ENCODE measurements at places on chromosomes 7 and 10.

DNA sequence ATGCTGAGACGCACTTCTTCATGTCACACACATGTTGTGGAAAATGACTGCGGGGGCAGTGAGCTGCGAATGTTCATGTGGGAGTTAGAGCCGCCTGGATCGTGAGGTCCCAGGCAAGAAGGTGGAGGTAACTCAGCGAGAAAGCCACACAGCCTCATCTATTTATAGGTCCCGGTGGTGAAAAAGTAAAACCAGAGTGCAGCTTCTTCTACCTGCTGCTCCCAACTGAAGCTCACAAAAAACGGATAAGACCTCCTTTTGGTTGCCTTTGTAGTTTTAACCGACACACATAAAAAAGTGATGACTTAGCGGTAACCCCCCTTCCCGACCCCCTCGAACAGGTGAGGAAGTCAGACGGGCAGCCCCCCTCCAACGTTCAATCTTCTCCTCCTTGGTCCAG lies 276.9 kb downstream of the GATA3 start:
- no peak for DNase-seq

DNA sequence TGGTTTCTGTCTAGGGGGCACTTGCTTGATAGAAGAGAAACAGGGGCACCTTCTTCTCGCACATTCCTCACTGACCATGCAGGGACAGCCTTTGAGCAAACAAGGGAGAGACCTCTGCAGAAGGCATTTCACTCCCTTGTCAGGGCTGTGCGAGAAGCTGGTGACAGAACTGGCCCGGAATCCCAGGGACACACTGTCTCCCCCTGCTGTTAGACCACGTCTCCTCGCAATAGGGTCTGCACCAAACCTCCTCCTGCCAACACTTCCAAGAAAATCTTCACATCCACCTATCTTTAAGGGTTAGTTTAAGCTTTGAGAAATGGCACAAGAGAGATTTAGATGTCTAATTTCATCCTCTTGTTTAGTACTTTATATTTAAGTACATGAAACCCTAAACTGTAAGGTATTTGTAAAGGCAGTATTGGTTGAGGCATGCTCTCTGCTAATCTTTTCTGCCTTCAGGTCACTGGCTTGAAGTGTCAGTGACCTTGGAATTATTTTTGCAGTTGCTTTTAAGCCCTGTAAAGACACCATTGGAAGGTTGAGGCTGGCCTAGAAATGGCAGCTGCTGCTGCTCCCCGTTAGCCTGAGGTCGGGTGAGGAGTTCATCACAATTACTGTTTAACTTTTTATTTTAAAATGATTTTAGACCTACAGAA lies 37.0 kb downstream of the RBM20 start:
- peak; percentile 57 for DNase-seq

- no peak for DNase-seq
Measured at GRCh38 chr10:70191161-70191971, 21.1 kb upstream of the SAR1A start.

DNA sequence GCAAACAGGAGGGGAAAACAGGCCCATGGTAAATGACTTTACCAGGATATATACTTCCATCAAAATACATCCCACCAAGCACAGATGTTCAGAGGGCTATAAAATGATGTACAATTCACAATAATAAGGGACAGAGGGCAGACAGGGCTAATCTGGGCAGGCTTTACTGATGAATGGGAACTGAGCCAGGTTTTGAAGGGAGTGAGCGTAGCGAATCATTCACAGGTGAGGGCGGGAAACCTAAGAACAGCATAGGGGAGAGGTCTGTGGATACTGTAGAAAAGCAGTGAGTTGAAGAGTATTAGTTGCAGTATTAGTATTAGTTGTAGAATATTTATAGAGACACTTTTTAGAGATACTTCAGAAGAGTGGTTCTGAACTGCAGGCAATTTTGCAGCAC lies 180.8 kb downstream of the JAZF1 start:
- DNase-seq = no peak

DNA sequence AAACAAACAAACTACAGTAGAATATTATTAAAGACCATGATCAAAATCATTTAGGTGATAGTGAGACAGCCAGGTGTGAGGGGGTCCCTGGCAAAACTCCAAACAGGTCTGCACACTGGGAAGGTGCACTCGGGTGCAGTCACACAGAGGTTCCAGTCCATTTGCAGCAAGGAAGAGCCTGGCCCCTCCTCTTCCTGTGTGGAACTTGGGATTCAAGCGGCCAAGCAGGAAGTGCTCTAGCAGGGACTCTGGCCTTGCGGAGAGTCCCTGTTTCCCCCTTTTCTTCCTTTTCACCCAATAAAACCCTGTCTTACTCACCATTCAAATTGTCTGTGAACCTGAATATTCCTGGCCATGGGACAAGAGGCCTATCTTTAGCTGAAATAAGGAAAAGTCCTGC lies 181.8 kb downstream of the LRRTM3 start:
- DNase-seq = no peak

DNA sequence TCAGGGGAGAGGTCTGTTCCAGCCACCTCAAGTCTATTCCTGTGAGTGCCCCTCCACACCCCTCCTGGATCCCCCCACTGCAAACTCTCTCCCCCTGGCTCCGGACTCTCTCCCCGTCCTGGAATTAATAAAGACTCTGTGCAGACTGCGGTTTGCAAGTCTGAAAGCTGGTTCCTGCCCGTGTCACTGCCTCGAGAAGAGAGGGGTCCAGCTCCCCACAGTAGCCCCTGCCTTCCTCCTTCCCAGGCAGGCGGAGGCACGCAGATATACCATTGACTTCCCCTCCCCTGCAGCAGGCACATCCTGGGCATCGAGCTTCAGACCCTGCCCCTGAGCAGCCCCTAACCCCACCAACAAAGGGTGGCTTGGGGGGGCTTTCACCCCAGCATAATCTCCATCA lies 2.2 kb upstream of the ELN start:
- no peak for DNase-seq

DNA sequence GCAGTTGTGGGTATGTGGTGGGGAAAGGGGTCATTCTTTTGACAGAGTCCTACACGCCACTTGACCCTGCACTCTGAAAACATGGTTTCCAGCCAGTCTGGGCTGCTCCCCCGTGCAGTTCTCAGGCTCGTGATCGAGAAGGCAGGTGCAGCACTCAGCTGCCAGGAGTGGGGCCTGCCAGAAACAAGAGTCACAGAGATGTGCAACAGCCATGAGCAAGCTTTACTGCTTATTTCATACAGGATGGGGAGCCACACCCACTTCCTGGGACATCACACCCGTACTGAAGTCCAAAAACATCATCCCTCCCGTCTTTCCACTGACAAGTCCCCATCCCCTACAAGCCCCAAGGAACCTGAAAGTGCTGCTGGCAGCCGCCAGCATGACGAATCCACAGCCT lies 9.3 kb downstream of the ATG9B start:
- no peak for DNase-seq

DNA sequence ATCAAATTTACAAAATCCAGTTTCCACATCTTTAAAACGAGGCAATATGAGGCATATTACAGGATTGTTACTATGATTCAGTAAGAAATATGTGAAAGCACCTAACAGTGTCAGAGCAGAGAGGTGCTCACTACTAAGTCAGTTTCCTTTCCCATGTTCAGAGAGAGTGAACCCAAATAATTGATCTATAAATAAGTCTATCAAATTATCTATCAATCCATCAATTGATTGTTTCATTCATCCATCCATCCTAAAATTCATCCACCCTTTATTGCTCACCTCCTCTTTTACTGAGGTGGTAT lies 340.8 kb downstream of the SUGCT start:
- no peak for DNase-seq

GRCh38 chr7:133633055-133633454 lies 380.2 kb downstream of the EXOC4 start:
- DNase-seq = no peak

DNA sequence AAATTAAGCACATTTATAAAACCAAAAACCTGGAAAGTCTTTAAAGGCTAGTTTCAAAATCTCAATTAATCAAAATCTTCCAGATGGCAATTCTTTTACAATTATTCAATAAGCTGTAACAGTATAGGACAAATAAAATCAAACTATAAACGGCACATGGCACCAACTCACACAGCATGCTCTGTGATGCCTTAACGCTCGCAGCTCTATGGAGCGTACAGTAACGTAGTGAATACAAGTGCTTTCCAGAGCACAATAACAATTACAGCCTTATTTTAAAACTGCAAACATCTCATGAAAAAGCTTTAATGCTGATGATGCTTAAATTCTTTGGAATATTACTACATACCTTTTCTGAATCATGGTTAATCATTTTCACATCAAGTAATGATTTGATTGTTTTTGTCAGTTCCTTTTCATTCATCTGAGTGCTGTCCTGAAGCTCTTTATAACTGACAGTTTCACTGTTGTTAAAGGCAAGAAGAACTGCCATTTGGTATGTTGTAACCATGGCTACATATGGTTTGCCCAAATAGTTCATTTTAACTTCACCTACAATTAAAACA lies 74.2 kb downstream of the CUL2 start:
- DNase-seq = no peak

DNA sequence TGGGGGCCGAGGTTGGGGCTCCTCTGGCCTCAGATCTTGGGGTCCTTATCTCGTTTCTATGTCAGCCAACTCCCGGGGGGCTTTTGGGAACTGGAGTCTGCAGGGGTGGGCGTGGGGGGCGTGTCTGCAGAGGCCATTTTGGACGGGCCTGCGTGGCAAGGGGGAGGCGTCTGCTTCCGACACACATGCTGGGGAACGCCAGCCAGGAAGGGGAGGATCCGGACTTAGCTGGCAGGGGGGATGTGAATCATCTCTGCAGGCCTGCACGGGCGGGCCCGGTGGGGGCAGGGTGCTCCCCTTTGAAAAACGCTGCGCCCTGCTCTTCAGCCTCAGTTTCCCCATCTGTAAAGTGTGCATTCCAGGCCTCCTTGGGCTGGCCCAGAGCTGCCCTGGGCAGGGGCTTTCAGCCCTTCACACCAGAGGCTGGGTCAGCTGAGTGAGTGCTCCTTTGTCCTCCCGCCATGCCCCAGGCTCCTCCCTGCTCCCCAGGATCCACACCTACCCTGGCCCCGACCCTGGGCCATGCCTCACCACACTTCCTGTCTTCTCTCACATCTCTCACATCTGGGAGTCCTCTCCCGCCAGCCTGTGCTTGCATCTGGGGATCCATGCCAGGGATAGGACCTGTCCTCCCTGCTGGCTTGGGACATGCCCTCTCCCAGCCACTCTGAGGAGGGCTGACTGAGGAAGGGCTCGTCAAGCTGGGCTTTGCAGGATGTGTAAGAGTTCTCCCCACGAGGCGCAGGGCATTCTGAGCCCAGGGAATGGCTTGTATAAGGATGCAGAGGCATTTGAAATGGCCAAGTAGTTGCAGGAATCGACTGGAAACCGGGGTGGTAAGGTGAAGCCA lies 172.6 kb upstream of the TNRC18 start:
- DNase-seq = no peak

DNA sequence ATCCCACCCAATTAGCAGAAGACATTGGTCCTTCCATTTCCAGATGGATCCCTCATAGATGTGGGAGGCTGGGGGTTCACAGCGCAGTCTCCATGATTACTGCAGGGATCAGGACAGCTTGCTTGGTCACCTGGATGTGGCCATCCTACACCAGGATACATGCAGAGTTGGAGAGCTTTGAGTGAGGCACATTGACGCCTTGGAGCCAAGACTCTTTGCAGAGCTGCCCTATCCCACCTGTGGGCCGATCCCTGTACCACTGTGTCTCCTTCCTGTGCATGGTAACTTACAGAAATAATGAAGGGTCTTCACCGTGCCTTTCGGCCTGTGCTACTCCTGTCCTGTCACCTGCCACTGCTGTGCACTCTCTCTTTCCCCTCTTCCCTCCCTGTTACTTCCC lies 444.8 kb downstream of the GLRX3 start:
- DNase-seq = no peak

- DNase-seq = no peak
Measured at GRCh38 chr7:125085084-125085483, 155.5 kb upstream of the POT1 start.

GRCh38 chr7:66542528-66543269 lies 86.0 kb upstream of the KCTD7 start:
- DNase-seq = no peak

GRCh38 chr10:47402641-47403301 lies 18.7 kb upstream of the ZNF488 start:
- peak; percentile 42 for DNase-seq

GRCh38 chr7:135755351-135755753 lies 6.7 kb upstream of the FAM180A start:
- DNase-seq = no peak

GRCh38 chr10:58674251-58674650 lies 161.6 kb downstream of the BICC1 start:
- DNase-seq = no peak

- no peak for DNase-seq
Measured at GRCh38 chr10:47254611-47255010, 45.4 kb upstream of the GDF10 start.

- peak; percentile 78 for DNase-seq
Measured at GRCh38 chr7:28536259-28536658, 123.9 kb downstream of the CREB5 start.

GRCh38 chr7:132102942-132103341 lies 473.3 kb downstream of the PLXNA4 start:
- DNase-seq = no peak

DNA sequence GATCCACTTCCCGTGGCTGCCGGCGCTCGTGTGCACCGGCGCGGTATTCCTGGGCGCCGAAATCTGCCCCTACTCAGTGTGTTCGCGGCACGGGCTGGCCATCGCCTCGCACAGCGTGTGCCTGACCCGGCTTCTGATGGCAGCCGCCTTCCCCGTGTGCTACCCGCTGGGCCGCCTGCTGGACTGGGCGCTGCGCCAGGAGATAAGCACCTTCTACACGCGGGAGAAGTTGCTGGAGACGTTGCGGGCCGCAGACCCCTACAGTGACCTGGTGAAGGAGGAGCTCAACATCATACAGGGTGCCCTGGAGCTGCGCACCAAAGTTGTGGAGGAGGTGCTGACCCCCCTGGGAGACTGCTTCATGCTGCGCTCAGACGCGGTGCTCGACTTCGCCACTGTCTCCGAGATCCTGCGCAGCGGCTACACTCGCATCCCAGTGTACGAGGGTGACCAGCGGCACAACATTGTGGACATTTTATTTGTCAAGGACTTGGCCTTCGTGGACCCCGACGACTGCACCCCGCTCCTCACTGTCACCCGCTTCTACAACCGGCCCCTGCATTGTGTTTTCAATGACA lies 1.3 kb downstream of the CNNM1 start:
- no peak for DNase-seq

- peak; percentile 41 for DNase-seq
Measured at GRCh38 chr10:14560274-14560673, 214.4 kb downstream of the FAM107B start.

DNA sequence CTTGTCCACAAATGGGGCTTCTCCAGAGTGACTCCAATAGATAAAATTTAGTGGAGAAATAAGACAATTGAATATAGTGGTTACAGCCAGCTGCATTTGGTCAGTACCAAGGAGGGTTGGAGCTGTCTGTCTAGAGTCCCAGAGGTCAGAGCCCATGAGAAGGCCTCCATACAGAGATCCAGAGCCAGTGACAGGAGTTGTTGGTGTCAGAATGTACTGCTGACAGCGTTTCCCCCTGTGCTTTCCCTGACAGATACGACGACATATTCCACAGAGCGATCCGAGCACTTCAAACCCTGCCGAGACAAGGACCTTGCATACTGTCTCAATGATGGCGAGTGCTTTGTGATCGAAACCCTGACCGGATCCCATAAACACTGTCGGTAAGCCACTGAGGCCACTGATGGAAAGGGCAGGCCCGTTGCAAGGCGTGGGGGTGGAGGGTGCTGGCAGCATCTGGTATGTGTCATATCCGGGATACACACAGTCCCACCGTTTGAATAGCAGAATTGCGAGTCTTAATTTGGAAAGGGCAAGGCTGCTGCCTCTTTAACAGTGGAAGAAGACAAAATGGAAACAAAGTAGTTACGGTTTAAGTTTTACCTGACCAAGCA lies 483.6 kb downstream of the NRG3 start:
- peak; percentile 19 for DNase-seq
